Nephron progenitor cell (in vitro differentiated cells): ENCODE measurements at places on chromosomes 4 and X.

DNA sequence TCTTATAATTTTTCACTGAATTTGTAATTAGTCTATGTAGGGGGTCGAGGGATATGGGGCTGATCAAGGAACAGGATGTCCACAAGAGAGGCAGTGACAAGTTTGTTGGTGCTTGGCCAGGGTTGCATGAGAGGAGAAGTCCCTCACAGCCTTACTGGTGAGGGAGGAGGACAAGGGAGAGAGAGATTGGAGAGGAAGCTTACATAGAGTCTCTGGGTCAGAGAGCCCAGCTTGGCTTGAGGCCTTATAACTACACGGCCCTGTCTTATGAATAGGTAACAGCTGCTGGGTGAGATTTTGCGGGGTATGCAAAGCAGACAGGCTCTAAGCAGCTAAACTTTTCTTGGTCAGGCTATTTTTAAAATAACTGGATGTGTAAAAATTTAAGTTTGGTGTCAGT, 37.9 kb upstream of the OTUD4 start:
- no peak for DNase-seq

DNA sequence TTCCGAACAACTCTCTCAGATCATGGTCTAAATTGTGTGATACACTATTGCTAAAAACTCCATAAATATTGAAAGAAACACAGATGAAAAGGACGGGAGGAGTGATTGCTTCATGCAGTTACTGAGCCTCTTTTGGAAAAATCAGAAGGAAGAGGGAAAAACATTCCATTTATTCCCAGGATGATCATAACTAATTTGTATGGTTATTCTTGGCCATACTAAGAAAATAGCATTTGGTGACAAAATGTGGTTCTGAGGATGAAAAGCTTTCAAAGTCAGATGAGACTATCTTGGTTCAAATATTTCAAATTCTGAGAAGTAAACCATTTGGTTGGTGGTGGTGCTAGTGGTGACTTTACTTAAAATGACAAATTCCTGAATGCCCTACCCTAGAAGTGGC, 305.4 kb upstream of the LDB2 start:
- no peak for DNase-seq

GRCh38 chr4:17531538-17532285, 16.7 kb downstream of the CLRN2 start:
- no peak for DNase-seq

DNA sequence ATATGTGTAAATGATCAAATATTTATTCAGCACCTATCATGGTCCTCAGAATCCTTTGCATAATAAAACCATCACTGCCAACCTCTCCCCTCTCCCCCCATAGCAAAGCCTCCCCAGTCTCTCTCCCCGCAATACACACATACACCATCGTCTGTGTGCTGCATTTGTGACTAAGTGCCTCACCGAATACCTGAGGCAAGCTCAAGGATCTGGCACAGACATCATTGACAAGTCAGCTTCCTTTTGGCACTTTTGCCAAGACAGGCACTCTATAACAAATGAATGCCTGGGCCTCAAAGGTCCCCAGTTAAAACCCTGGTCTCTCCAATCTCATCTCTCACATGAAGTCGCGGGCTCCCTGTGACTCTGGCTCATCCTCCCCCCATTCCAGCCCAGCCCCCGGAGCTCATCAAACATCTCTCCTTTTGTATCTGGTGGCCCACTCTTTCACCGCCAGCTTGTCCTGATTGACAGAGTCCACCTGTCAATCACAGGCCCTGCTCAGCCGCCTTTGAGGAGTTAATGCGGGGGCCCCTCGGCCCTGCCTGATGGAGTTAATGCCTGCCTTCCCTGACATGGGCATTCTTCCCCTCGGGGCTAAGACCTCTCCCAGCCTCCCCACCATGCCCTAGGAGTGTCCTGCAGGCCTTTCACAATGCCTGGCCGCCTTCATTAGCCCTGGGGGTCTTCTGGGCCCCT, 135.8 kb upstream of the ATP6AP2 start:
- no peak for DNase-seq

DNA sequence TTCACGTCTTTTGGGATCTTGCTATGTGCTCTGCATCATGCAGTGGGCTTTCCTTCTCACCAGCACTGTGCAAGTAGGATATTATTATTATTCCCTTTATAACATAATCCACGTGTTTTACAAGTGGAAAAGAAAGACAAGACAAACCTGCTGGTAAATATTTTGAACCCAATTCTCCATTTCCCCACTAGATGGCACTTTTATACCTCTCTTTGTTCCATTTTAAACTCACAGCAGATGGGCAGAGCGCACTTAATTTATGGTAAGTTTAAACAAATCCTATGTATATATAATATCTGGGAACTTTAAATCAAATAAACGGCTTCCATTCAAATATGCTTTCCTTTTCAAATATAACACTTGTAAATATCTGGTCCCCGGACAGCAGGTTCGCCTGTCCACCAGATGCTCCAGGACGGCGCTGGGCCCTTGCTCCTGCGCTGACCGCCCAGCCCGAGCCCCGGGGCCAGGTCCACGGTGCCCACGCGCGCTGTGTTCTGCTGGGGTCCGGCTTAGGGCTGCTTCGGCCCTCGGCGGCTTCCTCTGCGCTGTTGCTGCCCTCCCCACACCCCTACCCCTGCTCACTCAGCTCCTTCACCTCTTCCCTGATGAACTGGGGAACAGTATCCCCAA, 31.1 kb downstream of the F11 start:
- DNase-seq = peak; percentile 13

- no peak for DNase-seq
These were observed 127.6 kb upstream of the GATB start for GRCh38 chr4:151888367-151888866.

DNA sequence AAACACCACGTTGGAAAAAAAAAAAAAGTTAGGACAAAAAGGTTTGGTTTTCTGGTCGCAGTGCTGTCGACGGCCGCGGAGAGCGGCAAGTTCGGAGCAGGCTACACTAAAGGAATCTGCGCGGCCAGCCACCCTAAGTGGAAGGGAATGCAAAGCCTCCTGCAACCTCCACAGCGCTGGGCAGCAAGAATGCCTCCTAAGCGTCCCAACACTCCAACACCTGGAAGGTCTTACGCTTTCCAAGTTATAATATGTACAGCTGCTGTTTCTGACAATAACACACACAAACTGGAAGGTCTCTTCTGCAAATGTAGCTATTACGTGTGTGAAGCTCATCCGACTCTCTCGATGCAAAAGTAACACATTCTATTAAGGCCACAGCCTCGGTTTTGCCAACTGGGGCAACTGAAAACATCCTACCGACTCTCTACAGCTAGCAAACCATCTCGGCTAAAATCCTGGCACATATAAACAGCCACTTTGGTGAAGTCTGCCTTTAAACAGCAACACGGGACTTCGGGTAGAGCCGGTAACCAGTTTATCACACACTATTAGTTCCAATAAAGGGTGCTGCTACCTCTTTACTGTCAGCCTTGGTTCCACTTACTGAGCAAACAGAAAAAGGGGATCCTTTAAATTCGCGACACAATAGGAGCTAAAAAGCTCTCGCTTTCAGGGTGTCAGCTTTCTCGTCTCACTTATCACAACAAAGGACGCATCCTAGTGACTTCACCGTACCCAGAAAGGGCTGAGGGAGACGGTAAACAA, 895 bp downstream of the SMIM14 start:
- peak; percentile 63 for DNase-seq

DNA sequence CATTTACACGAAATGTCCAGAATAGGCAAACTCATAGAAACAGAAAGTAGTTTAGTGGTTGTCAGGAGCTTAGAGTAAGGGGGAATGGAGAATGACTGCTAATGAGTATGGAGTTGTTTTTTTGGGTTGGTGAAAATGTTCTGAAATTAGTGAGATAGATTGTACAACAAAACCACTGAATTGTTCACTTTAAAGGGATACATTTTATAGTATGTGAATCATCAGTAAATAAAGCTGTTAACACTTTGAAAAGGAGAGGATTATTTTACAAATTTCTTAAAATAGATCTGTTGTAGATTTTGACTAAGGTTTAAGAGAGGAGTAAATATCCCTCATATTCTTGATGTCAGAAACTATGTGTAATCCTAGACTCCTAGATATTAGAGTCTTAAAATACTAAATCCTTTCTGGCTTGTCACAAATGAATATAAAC, 82.7 kb downstream of the RAPGEF2 start:
- DNase-seq = no peak

GRCh38 chr4:77196866-77197265, 39.9 kb downstream of the CCNG2 start:
- no peak for DNase-seq

DNA sequence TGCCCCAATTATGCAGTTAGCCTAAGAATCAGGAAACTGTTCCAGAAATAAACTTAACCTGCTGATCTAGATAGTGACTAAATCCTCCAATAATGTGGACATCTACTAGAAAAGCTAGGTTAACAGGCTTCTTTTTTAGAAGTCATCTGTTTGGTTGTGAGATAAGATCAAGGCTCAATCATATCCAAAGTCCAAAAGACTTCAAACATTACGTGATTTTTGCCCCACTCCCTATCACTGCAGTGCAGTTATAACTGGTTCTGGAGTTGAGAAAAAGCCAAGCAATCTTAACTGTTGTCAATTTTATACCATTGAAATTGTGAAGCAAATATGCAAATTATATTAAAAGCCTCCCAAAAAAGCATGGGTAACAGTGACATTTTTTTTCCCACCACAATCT, 781.4 kb downstream of the KLHL13 start:
- DNase-seq = no peak

GRCh38 chr4:185265942-185266341, 56.5 kb downstream of the SNX25 start:
- DNase-seq = no peak

DNA sequence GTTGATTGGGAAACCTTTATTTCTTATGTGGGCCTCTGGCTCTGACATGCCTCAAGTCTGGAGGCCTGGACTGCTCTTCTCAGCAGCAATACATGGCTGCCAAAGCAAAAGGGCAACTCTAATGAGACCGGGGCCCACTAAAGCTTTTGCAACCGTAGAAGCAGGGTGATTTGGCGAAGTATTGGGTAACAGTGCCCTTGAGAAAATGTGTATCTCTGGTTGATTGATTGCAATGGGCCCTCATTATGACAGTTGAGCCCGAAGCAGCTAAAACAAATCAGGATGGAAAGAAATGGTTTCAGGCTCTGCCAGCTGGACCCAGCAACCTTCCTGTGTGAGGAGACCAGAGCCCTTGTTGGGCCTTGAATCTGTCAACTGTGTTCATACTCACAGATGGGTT, 73.4 kb downstream of the CLCN4 start:
- no peak for DNase-seq
